NCI-H1417 treated with DMSO at 0.1 percent for 48 hours (cell line): ENCODE measurements at places on chromosomes 7 and 10.

DNA sequence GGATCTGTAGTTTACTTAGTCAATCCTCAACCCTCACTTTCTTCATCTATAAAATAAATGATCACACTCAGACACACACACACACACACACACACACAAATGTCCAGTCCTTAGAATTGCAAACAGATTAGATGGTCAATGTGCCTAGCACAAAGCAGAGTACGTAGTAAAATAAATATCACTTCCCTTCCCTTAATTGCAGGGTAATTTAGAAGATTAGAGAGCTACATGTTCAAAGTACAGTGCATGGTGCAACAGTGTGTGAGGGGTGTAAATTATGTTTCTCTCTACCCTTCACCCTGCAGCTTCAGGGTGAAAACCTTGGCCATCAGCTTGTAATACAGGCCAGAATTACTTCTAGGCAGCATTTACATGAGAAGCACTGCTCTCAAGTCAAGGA is 187.0 kb upstream of the GHITM start:
- peak; percentile 30 for DNase-seq

GRCh38 chr10:96986200-96986856 is 154.2 kb downstream of the LCOR start:
- DNase-seq, result no peak

- DNase-seq, result no peak
Observed at GRCh38 chr7:10471280-10472058, 502.2 kb upstream of the PHF14 start.

DNA sequence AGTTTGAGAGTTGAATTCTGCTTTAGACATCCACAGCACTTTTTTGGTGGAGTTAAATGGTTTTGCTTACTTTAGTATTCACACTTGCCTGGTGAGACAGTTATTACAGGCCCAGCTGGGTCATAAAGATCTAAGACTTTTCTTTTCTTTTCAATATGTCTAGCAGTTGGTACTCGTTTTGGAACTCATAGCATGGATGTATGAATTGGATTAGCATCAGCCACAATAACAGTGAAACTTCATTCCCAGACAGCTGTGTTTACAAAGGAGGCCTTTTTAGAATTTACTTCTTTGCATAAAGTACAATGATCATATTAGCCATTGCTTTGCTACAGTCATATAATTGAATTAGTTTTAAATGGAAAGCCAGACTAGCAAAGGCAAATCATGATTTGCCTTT is 168.4 kb upstream of the DKK1 start:
- no peak for DNase-seq
